ENCODE measurements at places on chromosomes 6 and 20.

DNA sequence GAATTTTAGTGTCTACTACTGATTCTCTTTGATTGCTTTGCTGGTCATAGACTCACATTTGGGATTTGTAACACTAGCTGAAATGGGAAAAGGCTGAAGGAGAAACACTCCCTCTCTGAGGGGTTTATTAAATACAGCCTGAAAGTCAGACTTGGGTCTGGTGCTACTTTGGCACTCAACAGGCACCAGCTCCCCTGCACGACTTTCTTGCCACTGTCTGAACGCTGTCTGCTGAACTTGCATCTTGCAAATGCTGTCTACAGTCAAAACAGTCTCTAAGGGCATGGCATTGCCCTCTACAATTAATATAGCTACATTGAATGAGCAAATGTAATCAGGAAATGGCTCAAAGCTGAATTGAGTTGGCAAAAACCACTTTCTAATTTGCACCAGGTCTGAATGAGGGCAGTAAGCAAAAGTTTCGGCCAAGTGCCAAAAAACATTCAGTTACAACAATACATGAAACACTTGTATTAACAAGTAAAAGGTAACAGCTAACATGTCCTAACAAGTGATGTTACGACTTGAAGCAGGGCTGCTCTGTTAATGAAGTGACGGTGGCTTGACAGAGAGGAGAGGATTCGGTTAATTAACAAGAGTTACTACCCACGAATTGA is 119.5 kb downstream of the FOXC1 start:
- no peak for DNase-seq

DNA sequence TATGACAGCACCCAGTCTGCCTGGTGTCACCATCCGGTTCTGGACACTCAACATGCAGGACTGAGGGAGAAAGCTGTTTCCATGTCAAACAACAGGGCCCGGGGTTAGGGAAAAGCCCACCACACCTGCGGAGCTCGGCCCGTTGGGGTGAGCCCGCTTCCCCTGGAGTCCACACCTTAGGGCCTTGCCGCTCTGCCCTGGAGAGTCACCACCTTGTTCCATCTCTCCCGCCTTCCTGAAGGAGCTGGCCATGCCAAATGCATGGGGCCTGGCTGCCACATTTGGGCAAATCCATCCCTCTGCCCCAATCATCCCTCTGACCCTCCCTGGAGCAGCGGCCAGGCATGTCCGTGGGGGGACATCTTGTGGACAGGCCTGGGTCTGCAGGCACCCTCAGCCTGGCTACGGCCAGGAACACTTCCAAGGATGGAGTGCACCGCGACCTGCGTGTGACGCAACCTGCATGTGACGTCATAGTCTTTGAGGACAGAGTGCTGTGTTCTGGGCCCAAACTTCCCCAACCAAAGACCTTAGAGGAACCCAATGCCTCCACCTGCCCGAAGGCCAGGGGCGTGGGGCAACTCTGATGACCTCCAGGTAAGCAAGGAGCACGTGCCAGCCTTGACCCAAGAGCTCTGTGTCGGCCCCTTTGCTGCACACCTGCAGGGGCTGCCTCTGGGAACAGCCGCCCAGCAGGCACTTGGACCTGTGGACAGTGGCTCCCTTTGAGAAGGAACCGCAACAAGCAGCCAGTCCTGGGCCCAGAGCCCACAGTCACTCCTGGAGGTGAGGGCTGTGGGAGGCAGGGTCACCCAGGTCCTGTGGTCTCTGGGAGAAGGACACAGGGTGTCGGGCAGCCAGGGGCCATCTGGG is 1.7 kb downstream of the CABLES2 start:
- no peak for DNase-seq

- no peak for DNase-seq
These were observed 358.5 kb downstream of the ZFAND3 start for GRCh38 chr6:38177882-38178583.

DNA sequence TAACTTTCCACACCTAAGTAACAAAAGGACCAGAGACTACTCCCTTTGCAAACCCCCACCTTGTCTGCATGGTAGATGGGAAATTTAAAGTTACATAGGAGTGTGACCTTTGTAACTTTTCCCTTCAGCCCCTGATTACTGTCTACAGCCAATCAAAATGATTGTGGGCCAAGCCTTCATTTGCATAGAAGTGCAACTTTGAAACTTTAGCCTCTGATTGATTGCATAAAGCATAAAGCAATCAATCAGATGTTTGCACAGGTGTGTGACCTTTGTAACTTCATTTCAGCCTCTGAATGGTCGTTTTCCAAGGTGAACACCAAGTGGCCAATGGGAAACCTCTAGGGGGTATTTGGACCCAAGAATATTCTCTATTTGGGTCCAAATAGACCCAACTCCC is 46.1 kb downstream of the PRKN start:
- DNase-seq, result no peak

DNA sequence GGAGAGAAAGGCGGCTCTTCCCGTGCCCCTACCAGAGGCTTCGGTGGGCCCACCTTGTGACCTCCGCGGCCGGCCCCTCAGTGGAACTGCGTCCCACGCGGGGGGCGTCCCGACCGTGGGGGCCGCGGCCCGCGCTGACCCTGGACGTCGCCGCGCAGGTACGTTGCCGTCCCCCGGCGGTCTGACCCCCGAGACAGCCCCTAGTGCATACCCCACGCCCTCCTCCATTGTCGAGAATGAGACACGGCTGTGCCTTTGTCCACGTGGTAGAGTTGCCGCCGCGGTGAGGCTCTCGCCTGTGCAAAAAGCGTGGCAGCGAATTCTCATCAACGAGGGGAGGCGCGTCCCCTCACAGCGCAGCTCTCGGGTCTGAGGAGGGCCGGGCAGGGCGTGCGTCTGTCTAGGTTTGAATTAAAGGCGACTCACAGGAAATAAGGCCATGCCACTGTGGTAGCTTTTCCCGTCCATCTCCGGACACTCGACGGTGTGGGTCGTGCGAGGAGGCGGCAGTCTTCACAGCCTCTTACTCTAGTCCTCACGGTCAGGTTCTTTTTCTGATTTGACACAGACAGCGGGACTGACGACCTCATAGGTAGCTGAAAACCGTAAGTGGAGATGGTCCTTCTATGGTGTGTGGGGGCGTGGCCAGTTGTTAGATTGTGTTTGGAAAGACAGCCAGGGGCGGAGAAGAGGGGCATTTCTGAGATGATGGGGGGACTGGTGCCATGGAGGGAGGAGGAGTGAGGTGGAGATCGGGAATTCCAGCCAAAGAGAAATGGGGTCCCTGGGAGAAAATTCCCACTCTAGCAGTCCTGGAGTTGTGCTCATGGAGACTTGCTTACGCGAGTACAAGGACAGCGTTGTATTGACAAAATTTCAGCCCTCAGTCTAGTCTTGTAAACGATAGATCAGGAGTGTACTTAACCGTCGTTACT is 580 bp downstream of the NXT1 start:
- DNase-seq, result peak; percentile 18

DNA sequence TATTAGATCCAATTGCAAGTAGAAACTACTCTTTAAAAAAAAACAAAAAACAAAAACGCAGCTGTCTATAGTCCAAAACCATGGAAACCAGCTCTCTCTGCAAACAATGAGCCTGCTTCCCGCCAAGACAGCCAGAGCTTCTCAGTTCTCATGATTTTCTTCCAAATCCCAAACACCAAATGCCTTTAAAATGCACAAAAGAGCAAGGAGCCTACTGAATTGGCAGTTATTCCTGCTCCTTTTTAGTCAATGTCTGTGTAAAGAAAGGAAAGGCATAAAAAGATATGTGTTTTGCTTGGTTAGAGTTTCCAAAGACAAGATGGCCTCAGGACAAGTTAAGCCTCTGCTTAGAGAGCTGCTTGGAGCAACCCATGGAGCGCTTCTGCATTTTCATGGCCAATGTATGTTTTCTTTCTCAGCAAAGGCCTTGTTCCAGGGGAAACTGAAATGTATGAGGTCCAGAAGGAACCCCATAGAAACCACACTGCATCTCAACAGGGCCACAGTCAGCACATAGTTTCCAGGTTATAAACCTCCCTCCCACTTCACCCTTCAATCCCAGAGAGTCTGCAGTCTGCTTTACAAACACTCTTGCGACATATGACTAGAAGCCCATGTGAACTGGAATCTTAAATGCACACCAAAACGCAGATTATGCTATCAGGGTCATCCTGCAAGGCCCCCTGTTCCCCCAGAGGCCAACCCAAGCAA is 209.3 kb upstream of the TAB2 start:
- DNase-seq, result no peak

DNA sequence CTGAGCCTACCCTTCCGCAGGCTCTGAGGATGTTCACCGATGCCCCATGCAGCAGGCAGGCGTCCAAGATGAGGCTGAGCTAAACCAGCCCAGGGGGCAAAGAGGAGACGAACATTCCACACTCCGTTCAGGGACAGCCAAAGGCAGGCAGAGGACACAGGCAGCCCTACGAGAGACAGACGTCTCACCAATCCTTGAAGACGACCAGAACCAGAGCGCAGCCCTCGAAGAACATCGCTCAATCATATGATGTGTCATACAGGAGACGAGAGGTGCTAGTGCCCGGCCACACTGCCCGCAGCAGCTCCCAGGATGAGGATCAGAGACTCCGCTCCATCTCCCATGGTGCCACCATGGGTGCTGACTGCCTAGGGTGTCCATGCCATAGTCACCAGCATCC is 35.6 kb upstream of the TMEM181 start:
- DNase-seq, result no peak
